ENCODE measurements at places on chromosomes 5 and 9.

DNA sequence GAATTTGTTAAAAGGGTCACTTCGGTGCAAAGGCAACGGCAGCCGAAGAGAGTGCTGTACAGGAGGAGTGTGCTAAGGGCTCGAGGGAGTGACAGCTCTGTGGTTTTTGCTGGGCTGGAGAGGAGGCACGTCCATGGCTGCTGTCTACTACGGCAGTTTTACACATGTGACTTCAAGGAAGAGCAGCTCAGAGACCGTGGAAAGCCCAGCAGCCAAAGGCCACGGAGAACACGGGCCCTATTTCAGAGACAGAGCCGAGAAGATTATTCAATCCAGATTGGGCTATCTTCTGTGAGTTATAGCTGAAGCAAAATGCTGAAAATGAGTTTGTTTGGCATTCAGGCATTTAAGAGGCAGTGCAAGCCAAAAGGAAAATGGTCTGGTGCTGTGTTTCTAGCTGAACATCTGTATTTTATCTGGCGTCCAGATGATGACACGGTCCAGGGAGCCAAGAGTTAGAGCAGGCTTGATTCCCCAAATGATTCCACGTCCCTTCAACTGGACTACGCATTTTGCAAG lies 96.4 kb downstream of the RFK start:
- no peak for DNase-seq

- DNase-seq = no peak
Observed at GRCh38 chr5:139094154-139095131, 103.7 kb downstream of the SIL1 start.

DNA sequence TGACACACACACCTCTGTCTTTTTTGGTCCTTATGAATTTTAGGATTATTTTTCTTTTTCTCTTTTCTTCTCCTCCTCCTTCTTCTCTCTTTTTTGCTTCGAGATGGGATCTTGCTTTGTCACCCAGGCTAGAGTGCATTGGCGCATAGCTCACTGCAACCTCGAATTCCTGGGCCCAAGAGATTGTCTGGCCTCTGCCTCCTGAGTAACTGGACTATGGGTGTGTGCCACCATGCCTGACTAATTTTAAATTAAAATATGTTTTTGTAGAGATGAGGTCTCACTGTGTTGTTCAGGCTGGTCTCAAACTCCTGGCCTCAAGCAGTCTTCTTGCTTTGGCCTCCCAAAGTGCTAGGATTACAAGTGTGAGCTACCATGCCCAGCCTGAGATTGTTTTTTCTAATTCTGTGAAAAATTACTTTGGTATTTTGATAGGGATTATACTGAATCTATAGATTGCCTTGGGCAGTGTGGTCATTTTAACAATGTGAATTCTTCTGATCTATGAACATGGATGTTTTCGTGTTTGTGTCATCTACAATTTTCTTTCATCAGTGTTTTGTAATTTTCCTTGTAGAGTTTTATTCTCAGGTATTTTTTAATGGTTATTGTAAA lies 7.7 kb downstream of the AHRR start:
- DNase-seq = no peak

GRCh38 chr9:107024193-107024592 lies 161.2 kb downstream of the ZNF462 start:
- DNase-seq = no peak

- DNase-seq = no peak
Observed at GRCh38 chr5:112106878-112107277, 312.2 kb downstream of the EPB41L4A start.

DNA sequence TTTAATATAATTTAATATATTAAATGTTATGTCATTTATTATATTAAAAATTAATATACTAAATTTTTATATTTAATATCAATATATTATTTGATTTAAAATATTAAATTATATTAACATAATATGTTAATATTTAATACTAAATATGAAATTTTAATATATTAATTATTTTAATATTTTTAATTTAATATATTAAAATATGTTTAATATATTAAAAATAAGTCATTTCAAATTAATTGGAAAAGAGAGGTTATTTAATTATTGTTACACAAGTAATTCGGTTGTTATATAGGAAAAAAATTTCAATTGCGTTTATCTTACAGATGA lies 114.2 kb downstream of the LIFR start:
- no peak for DNase-seq

DNA sequence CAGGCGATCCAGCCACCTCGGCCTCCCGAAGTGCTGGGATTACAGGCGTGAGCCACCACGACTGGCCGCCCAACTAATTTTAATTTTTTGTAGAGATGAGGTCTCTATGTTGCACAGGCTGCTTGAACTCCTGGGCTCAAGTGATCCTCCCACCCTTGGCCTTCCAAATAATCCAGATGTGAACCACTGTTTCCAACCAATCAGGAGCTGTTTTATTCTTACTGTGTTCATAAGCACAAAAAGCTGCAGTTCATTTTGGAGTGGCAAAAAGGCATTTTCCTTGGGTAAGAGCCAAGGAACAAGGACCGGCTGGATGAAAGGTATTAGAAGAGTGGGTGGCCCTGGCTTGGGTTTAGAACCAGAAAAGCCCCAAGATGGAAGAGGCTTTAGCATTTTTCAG lies 5.2 kb upstream of the SLC27A4 start:
- no peak for DNase-seq

GRCh38 chr5:42745426-42745825 lies 11.2 kb upstream of the CCDC152 start:
- DNase-seq = no peak

DNA sequence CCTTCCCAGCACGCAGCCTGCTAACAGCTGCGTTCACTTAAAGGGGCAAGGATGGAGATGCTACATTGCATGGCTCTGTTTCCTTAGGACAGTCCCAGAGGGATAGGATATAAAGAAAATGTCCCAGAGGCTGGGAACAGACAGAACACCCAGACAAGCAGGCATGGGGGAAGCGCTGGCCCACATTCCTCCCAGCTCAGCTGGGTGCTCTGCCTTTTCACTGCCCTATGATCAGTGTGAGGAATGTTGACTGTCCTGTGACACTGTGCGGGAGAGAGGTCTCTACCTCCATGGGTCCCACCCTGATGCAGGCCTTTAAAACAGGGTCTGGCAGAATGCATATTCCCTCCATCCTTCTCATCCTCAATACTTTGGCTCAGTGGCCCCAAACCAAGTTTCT lies 459.4 kb upstream of the DMAC1 start:
- no peak for DNase-seq

DNA sequence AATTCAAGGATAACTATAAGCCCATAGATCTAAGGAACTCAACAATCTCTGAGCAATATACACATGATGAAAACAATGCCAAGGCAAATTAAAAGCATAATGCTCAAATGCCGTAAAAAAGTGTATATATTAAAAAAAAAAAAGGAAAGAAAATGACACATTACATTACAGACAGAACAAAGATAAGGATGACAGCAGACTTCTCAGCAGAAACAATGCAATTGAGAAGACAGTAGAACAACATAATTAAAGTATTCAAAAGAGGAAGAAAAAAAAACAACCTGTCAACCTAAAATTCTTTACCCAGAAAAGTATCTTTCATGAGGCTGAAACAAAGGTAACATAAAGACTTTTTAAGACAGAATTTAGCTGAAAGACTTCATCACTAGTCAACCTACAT lies 591.7 kb downstream of the ZNF608 start:
- no peak for DNase-seq

- no peak for DNase-seq
Observed at GRCh38 chr9:5787759-5788302, 45.1 kb downstream of the ERMP1 start.

GRCh38 chr5:164346785-164347630 lies 841.6 kb downstream of the MAT2B start:
- DNase-seq = no peak

GRCh38 chr5:98519571-98519970 lies 253.9 kb upstream of the RGMB start:
- DNase-seq = no peak

DNA sequence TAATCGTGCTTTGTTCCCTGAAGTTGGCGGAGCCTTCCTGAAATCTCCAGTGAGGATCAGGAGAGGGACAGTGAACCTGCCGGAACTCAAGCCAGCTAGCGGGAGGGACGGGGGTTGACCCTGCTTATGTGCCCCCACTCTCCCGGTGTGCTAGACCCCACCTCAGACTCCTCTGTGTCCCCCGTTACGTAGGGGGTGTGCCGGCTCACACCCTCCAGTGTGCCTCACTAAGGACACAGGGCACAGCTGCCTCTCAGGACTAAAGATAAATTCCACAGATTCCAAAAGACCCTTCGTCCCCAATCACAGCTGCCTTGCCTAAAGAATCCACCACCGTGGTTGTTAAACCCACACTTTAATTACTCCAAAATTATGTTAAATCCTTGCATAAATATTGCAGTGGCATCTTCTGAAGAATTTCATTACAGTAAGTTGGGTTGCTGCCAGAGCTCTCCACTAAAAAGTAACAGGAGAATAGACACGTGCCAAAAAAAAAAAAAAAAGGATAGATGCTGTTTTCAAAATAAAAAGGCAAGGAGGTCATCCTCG lies 73.7 kb downstream of the GTF3C4 start:
- no peak for DNase-seq

DNA sequence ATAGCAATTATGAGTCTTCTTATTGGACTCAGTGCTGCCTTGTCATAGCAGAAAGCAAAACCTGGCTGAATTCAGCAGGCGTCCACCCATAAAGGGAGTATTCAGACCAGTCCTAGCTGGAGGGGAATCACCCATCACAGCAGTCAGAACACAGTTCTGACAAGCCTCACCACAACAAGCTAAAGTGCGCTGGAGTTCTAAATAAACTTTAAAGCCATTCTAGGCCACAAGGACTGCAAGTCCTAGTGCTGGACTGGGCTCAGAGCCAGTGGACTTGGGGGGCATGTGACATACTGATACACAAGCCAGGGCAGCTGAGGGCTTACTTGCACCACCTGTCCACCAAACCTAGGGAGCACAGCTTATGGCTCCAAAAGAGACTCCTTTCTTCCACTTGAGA lies 115.3 kb upstream of the PCSK5 start:
- no peak for DNase-seq

DNA sequence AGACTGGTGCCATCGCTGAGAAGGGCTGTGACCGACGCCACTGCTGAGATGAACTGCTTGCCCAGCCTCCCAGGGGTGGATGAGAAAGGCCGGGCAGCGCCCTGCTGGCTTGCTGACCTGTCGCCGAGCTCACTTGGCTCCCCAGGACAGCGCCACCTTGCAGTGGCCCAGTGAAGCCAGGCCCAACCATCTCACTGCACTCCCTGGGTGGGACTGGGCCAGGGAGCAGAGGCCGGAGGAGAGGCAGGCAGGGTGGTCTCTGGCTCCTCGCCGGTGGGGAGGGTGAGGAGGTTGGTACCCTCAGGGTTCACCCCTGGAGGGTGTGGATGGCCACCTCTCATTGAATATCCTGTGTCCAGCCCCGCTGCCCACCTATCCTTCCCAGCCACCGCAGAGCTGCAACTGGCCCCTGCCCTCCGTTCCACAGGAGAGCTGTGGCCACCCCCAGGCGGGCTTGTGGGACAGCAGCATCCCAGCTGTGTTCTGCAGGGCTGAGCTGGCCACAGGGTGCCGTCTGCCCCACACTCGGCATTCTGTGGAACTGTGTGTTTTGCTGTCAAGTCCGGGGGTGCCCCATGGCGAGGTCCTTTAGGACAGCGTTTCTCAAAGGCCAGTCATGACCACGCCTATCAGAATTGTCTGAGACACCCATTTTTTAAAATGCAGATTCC lies 41.0 kb upstream of the FCN2 start:
- DNase-seq = no peak

All from SIG-M5 (cell line).